GM23248 (cell line): ENCODE measurements at places on chromosomes 3 and 15.

GRCh38 chr3:144045766-144046165 lies 74.1 kb downstream of the DIPK2A start:
- no peak overlapping the region for H3K27ac ChIP-seq
- no peaks in the 10 kb centered on the region for H3K27me3 ChIP-seq
- H3K4me3 ChIP-seq: no peak overlapping the region
- no peaks in the 10 kb centered on the region for H3K36me3 ChIP-seq
- H3K4me1 ChIP-seq: peaks cover 6% of the 10 kb centered on the region; the same call in 1 of the 2 replicates

DNA sequence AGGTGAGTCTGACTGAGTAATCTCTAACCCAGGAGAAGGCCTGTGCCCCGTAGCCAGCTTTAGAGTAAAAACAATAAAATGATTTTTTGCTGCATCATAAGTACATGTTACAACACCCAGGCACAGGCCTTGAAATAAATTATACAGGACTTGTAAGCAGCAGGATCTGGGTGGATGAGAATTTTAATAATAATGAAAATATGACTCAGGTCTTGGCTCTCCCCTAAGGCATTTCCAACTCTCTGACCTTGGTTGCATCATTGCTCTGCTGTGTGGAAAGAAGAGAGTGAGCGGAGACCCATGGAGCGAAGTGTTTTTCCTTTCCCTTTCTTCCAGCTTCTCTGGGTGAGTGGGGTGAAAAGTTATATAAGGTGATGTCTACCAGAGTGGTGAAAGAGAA lies 44.6 kb downstream of the EOMES start:
- DNase-seq: peak; percentile 97
- H3K4me3 ChIP-seq: peak overlapping the region; percentile 35
- H3K27ac ChIP-seq: peak overlapping the region; percentile 97

DNA sequence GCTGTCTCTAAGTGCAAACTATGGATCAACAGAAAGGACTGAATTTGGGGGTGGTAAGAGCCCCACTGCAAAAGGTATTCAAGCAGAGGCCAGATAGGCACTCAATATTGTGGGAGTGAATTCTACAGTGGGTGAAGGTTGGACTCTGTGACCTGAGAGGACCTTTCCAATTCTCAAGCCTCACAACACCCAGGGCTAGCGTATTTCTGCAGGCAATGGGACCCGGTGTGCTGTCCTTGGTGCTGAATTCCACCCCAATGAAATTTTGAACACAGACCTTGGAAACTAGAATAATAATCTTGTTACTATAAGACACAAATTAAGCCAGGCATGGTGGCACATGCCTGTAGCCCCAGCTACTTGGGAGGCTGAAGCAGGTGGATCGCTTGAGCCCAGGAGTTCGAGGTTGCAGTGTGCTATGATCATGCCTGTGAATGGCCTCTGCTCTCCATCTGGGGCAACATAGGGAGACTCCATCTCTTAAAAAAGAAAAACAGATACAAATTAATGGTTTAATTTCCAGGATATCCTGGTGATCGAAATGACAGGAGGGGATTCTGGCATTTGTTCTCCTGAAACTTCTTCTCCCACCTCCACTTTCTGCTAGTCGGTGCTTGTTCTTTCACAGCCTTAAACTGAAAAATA lies 135.4 kb downstream of the RAB11A start:
- DNase-seq: peak; percentile 54
- no peak overlapping the region for H3K4me3 ChIP-seq
- no peaks in the 10 kb centered on the region for H3K36me3 ChIP-seq
- no peaks in the 10 kb centered on the region for H3K27me3 ChIP-seq

GRCh38 chr15:50150349-50150748 lies 31.3 kb upstream of the ATP8B4 start:
- no peak overlapping the region for H3K27ac ChIP-seq
- no peaks in the 10 kb centered on the region for H3K36me3 ChIP-seq
- H3K4me3 ChIP-seq: no peak overlapping the region
- peaks cover 3% of the 10 kb centered on the region; the same call in 1 of the 2 replicates for H3K4me1 ChIP-seq

DNA sequence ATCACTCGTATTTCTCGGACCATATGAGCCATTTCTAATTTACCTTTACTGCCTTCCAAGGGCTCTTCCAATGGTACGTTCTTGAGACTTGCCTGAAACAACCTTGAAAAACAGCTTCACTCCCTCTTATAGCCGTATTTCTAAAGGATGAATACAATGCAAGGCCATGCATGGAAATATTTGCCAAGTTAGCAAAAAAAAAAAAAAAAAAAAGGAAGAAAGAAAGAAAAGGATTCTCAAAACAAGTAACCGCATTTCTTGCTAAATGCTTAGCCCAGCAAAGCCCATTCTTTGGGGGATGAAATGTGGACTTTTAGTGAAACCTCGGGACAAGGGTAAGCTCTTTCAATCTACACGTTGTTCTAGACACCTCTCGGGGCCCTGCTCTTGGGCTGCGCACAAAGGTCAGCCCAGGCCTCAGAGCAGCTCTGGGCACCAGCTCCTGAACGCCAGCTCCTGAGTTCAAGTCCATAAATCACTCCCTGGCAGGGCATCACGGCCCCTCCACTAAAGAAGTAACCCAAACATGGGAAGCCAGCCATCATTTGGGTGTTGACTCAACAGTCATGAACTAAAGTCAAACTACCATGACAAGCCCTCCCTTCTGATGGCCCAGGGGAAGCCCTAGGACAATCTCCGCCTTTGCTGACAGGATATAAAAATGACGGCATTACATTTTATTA lies 132.7 kb downstream of the ADAMTS17 start:
- H3K4me1 ChIP-seq: no peaks in the 10 kb centered on the region
- no peaks in the 10 kb centered on the region for H3K27me3 ChIP-seq
- no peak for DNase-seq
- no peak overlapping the region for H3K27ac ChIP-seq

DNA sequence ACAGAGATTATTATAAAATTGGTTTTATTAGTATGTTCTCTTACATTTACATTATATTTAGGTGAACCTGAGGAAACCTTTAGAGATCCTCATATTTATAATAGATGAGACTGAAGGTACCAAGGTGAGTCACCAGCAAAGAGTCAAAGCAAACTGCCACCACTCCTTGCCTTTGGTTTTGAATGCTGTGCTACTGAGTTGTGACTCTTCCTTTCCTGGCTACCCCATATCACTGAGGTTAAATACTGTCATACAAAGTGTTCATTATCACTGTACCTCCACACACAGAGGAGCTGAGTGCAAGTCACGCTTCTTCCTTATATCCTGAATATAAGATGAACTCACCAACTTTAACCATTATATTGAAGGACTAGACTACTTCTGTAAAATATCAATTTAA lies 168.2 kb downstream of the CBLB start:
- peak; percentile 8 for DNase-seq
- peaks cover 26% of the 10 kb centered on the region for H3K4me1 ChIP-seq
- peaks cover 76% of the 10 kb centered on the region for H3K36me3 ChIP-seq
- no peak overlapping the region for H3K27ac ChIP-seq
- no peaks in the 10 kb centered on the region for H3K27me3 ChIP-seq

DNA sequence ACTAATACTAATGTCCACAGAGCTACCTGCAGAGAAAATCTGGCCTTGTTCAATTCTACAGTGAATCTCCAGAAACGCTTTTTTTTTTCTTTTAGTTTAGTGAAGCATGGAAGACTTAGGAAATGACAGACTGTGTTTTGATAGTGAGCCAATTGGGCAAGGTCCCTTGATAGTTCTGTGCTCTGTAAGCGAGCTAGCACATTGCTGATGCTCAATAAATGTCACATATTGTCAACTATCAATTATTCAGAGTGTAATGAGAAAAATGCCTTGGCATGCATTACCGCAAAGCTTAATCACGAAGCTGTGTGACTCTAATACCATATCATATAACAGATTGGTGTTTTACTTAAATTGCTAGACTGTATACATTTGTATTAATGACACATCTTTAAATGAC lies 5.2 kb upstream of the C3orf85 start:
- H3K36me3 ChIP-seq: no peaks in the 10 kb centered on the region
- no peaks in the 10 kb centered on the region for H3K27me3 ChIP-seq
- no peak overlapping the region for H3K4me3 ChIP-seq
- H3K4me1 ChIP-seq: no peaks in the 10 kb centered on the region
- H3K27ac ChIP-seq: no peak overlapping the region

- DNase-seq: peak; percentile 96
- peak overlapping the region; percentile 55 for H3K4me3 ChIP-seq
- H3K27me3 ChIP-seq: no peaks in the 10 kb centered on the region
- H3K4me1 ChIP-seq: peaks cover 24% of the 10 kb centered on the region
Measured at GRCh38 chr15:96047255-96047931, 283.1 kb upstream of the NR2F2 start.
